ENCODE measurements at places on chromosomes 4 and X.

GRCh38 chr4:185849664-185850550, 37.9 kb upstream of the SORBS2 start:
- no peak for DNase-seq

GRCh38 chrX:101062176-101062575, 10.3 kb upstream of the TRMT2B start:
- DNase-seq = no peak

DNA sequence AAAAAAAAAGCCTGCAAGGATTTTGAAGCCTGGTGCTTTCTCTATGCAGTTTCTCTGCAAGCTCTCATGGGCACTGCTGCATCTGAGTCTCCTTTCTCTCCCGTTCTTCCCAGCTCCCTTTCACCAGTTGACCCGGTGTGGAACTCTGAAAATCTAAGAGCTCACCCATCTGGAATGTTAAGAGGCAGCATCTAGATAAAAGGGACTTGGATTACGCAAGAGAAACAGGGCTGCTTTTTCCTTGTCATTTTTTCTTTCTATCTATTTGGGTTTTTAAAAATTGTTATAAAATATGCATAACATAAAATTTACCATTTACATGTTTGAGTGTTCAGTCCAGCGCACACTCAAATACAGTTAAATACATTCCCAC, 95.2 kb upstream of the RPS6KA3 start:
- no peak for DNase-seq

DNA sequence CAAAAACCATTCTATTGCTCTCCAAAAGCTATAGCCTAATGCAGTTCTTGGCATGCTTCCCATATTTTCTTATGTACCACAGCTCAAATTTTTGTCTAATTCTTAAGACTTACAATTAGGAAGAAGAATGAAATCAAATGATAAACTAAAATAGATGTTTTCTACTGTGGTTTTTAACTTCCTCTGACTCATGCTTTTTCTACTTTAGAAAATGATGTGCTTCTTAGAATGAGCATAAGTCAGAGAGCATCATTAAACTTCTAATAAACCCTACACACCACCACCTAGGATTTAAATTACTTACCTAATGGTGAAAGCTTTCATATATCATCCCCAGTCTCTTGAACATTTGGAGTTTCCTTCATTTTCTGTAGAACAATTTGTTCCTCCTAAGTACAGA, 217.0 kb upstream of the NDST3 start:
- no peak for DNase-seq

GRCh38 chr4:177484613-177485021, 42.4 kb upstream of the AGA start:
- no peak for DNase-seq

GRCh38 chr4:183875251-183875825, 29.8 kb upstream of the STOX2 start:
- no peak for DNase-seq

DNA sequence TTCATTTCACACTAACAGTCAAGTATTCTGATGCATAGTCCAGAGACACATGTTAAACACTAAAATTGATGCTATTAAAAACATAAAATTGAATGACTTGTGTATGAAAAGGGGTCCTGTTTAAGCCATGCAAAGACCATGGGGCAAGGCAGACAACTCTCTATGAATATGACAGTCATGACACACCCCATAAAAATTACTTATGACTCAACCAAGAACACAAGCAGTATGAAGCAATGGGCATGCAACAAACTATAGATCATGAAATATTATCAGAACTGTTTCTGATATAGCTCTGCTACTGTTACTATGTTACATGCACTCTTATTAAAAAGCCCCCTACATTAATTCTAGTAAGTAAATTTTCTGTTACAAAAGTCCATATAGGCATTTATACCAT, 57.5 kb upstream of the ZCCHC13 start:
- no peak for DNase-seq

- no peak for DNase-seq
These were observed 186.9 kb downstream of the STK32B start for GRCh38 chr4:5238173-5238572.

DNA sequence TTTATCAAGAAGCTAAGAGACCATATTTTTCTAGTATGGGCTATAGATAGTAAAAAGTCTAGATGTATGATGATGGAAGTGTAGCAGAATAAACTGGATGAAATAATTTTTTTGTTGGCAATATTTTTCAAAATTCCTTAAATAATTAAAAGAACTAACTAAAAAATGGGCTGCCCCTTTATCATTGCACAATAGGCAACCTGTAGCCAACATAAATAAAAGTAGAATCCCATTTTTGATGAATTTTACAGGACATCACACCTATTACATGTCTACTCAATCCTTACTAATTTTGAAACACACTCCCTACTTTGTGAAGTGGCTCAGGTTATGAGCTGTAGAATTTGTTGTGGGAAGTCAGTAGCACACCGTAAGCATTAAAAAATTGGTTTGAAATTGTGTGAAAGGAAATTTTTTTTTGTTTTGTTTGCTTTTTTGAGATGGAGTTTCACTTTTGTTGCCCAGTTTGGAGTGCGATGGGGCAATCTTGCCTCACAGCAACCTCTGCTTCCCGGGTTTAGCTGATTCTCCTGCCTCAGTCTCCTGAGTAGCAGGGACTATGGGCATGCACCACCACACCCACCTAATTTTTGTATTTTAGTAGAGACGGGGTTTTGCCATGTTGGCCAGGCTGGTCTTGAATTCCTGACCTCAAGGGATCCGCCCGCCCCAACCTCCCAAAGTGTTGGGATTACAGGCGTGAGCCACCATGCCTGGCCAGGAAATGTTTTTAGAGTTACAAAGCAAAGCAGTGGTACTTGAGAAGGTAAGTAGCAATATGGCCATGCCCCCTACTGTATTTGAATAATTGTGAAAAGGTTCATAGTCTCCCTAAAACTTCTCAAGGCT, 8.9 kb upstream of the RUFY3 start:
- DNase-seq = no peak

GRCh38 chr4:26692014-26692726, 108.3 kb downstream of the TBC1D19 start:
- no peak for DNase-seq

GRCh38 chr4:168119100-168119499, 26.8 kb downstream of the ANXA10 start:
- no peak for DNase-seq

DNA sequence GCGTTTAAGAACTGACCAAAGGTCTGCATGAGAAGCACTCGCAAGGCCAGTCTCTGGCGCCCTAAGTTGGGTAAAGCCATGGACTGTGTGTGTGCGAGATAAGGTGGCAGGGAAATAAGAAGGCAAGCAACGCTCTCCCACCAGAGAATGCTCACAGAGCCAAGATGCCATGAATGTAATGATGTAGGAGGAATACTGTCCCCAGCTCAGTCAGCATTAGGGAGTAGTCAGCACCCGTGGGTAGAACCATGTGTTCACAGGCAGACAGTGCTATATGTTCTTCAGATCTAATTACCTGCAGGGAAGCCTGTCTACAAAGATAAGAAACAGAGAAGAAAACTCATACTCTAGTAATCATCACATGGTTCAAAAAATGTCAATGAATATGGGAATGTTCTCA, 68.8 kb downstream of the SEC24D start:
- no peak for DNase-seq

- no peak for DNase-seq
These were observed at the start of gene FRAS1 for GRCh38 chr4:78057135-78057599. TSS of gene FRAS1 (plus strand) at chr4:78057323. CDS start at chr4:78058010, 687 bp downstream.

- DNase-seq = no peak
These were observed 4.9 kb downstream of the FGFR3 start for GRCh38 chr4:1797861-1798579.

GRCh38 chr4:84530871-84531270, 31.8 kb upstream of the NKX6-1 start:
- no peak for DNase-seq

DNA sequence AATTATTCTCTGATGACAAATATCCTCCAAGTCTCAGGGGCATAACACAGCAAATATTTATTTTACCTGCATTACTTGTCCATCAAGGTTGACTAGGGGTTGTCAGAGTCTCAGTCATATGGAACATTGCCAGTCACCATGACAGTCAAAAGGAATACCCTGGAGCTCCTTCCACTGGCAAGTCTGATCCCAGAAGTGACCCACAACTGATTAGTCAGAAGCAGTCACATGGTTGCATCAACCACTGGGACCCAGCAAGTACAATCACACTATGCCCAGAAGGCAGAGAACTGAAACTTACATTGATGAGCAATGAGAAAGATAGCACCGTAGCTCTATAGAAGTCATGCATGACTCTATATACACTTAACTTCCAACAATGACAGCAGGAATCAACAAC, 41.9 kb upstream of the SOD3 start:
- no peak for DNase-seq

DNA sequence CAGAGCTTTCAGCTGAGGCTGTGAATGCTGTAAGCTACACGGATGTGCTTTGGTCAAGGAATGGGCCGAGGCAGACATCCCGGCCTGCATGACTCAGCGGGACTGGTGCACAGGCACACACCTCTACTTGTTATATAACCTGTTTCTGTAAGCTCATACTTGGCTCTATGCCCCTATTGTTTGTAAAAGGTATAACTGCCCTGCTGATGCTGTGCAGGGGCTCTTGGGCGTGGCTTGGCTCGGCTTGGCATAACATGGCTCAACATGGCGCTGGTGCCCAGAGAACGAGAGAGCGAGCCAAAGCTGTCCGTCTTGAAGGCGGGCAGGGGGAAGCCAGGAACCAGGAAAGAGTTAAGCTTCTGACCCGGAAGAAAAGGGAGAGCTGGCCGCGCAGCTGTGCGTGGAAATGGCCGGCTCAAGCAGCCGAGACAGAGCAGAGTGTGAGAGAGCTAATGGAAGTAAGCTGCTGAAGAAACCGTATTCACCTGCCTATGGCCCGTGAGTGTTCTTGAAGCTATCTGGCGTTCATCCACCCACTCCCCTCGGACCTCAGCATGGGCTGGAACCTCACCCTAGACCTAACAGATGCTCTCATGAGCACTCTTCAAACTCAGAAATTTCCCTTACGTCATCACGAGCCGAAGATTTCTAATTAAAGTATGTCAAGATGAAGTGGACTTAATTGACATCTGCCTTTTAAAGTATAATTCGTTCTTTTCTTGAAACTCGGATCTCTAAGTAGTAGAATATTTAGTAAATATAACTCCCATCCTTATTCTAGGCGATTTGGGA, 286.3 kb upstream of the AGA start:
- DNase-seq = no peak

GRCh38 chr4:4428966-4429875, 42.3 kb downstream of the NSG1 start:
- DNase-seq = no peak

- DNase-seq = no peak
These were observed 147.9 kb downstream of the CHIC2 start for GRCh38 chr4:53916431-53916889.

GRCh38 chr4:37799941-37800554, 26.4 kb upstream of the PGM2 start:
- DNase-seq = no peak

DNA sequence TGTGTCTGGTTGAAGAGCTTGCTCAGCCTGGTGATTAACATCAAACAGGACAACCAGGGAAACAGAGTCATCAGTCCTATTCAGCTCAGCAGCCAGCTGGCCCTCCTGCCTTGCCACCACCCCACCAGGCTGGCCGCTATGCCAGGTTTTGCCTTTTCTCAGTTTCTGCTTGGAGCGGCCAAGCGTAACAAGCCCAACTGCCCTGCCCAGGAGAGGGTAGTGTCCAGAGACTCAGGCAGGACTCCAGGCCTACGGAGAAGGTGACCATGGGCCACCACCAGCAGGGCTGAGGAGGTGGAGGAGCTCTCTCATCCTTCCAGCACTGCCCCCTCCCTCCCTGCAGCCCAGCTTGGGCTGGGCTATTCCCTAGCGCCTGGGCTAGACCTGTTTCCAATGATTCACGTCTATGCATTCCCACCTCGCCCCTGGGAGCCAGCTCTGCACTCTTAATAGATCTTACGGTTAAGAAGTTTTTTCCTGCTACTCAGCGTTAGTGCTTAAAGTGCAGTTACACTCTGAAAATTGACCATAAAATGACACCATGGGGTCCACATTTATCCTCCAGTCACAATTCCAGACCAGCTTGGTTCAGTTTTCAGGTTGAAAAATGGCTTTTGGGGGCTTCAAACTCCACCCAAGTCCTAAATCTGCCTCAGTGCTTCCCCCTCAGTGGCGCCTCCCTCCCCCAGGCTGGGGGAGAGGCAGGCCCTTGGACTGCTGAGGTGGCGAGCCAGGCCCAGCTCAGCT, 124.0 kb upstream of the PJA1 start:
- DNase-seq = no peak

GRCh38 chrX:102835504-102836146, 101.4 kb upstream of the RAB40AL start:
- DNase-seq = peak; percentile 1

GRCh38 chr4:172898715-172899114, 269.9 kb upstream of the GALNT7 start:
- DNase-seq = no peak

DNA sequence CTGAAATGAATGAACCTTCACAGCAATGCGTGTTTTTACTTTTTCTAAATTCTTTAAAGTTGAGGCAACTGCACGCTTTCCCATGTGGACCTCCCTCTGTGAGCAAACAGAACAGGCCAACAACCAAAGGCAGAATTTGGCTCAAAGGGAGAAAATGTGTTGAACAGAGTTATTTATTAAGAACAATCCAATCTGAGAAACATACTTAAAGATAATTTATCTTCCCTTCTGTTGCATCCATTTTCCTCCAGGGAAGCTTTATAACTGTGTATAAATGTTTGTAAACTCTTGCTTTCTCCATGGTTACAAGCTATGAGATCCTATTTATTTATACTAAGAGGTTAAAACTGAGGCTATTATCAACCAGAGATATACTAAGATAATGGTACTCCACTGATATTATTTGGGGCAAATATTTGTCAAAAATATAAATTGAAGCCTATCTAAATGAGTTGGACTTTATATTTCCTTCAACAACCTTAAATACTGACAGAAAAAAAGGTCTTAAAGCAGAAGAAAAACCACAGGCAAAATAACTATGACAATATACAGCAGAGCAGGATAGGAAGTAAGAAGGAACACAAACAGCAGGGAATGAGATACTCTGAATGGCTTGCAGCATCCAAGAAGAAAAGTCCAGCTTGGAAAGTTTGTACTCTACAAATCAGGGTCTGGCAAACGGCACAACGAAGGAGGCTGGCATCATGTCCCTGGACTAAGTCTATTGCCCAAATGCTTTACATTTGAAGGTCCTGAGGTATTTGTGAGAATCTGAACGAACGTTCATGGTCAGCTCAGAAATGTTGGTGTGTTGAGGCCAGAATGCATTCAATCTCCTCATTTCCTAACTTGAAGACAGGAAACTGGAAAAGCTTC, 663.2 kb upstream of the INTU start:
- DNase-seq = no peak

GRCh38 chr4:66567551-66567950, 897.3 kb upstream of the EPHA5 start:
- DNase-seq = no peak

Data from activated CD4-positive, alpha-beta T cell treated with anti-CD3 and anti-CD28 coated beads, Interleukin-2, amount 50 U/mL, for 1 hour (primary cell).